ENCODE measurements at places on chromosomes 16 and 17. TPM values are rescaled to one million over a fixed set of nuclear protein-coding genes. Genes with fewer than 3 reads are reported as not detected.

- DNase-seq, result peak; percentile 53
These were observed 171.0 kb downstream of the ZFHX3 start for GRCh38 chr16:72876981-72877373.

GRCh38 chr16:49717689-49718088, 138.2 kb downstream of the ZNF423 start:
- no peak for DNase-seq

GRCh38 chr16:89237733-89238132, 20.2 kb downstream of the ZNF778 start:
- DNase-seq, result no peak

KRT24 gene
- total RNA-seq, result not detected

DNA sequence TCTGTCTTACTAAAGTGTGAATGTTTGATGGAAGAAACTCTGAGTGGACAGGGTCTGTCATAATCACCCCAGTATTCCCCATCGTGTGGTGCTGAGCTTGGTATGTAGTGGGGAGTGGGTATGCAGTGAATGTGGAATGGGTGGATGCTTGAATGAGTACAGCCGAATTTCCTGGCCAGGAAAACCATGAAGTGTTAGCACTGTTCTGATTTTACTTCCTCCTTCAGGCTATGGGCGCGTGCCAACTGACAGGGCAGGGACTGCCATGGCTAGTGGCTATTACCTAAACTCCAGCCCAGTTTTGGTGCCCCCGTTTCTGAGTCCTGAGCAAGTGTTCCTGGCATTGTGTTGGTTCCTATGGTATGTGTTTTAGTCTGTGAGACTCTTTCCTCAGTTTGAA, 48.6 kb downstream of the PRKCA start:
- DNase-seq, result no peak

KCTD19 gene
- not detected for total RNA-seq

- DNase-seq, result peak; percentile 72
These were observed 5.1 kb downstream of the RAB37 start for GRCh38 chr17:74742153-74742515.

DNA sequence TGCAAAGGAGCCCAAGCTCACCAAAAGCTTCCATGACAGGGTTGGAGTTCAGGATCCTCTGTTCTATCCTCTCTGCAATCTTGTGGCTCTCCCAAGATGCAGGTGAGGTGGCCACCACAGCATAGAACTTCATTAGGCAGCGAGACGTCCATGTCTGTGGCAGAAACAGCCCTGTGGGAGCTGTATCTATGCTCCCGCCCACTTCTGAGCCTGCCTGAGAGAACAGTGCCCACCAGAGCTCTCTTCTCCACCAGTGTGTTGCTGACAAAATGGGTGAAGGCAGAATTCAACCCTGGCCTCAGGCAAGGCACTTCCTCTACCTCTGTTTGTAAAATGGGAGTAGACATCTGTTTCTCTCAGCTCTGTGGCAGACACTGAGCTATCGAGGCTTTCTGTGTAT, 18.8 kb downstream of the MYO19 start:
- no peak for DNase-seq

DNA sequence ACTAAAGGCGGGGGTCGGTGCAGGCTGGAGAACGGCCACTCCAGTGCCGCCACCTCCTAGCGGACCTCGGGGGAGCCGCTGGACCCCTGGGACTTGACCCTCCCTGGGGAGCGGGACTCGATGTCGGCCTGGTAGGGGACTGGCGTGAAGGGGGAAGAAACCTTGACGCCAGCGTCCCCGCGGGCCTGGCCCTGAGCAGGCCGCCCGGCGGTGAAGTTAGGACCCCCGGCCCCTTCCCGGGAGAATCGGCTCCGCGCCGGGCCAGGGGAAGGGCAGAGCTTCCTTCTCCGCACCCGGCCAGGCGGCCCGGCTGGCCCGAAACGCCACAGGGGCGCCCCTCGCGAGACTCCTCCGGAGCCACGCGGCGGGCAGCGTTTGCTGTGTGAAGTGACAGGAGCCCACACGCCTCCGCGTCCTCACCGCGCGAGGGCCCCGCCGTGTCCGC, 389 bp downstream of the DUS1L start:
- peak; percentile 37 for DNase-seq

GRCh38 chr17:51830451-51830850, 328.1 kb downstream of the CA10 start:
- DNase-seq, result no peak

DNA sequence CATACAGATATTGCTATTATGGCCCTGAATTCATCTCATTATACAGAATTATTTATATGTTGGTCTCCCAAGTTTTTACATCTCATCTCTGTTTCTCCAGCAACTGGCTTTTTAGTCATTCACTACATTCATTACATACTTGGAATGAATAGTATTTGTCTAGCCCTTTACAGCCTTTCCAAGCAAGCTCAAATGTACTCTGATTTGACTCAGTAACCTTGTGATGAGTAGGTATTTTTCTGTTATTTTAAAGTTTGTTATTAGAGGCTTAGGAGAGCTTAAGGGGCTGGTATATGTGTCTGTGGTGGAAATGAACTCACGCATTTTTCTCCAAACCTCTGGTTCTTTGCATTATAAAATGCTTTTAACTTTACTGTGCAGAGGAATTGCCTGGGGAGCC, 224.7 kb downstream of the SNX29 start:
- DNase-seq, result no peak

Data from SJSA1 (cell line).